Smooth muscle cell of bladder (primary cell): ENCODE measurements at places on chromosomes 12 and 14. TPM values are rescaled to one million over a fixed set of nuclear protein-coding genes. Genes with fewer than 3 reads are reported as not detected.

The SLC25A21 gene
- 0.57 and 1.2 TPM in 2 replicates for total RNA-seq

The ZDHHC22 gene
- total RNA-seq, result not detected in 2 replicates

The PZP gene
- not detected in 2 replicates for total RNA-seq

The NTF3 gene
- 0.09 and 0.28 TPM in 2 replicates for total RNA-seq

The P2RX2 gene
- not detected in 2 replicates for total RNA-seq

The MYH6 gene
- total RNA-seq, result not detected in 2 replicates

The PWP1 gene
- 77.3 and 83.1 TPM in 2 replicates for total RNA-seq

The STAC3 gene
- 0.14 and 0.37 TPM in 2 replicates for total RNA-seq

The SBNO1 gene
- total RNA-seq, result 15.4 and 23.0 TPM in 2 replicates

The ABCD2 gene
- total RNA-seq, result under 0.01 and 0.09 TPM in 2 replicates

The POLE2 gene
- total RNA-seq, result 2.4 TPM in 2 replicates

The RAB15 gene
- total RNA-seq, result 1.6 and 2.1 TPM in 2 replicates

The CCDC38 gene
- total RNA-seq, result not detected in 2 replicates

The SYCP3 gene
- 0.14 and 0.46 TPM in 2 replicates for total RNA-seq

The NIN gene
- total RNA-seq, result 28.6 and 31.1 TPM in 2 replicates

The SPPL3 gene
- total RNA-seq, result 4.4 and 5.5 TPM in 2 replicates

The PAH gene
- not detected in 2 replicates for total RNA-seq

The LRRC43 gene
- total RNA-seq, result 1.00 and 2.6 TPM in 2 replicates

The SERPINA3 gene
- total RNA-seq, result 8.0 and 10.5 TPM in 2 replicates

The RND1 gene
- 0.14 and 0.55 TPM in 2 replicates for total RNA-seq

The FBLN5 gene
- 35.4 and 46.7 TPM in 2 replicates for total RNA-seq

The IL31 gene
- total RNA-seq, result not detected in 2 replicates

The SERPINA5 gene
- total RNA-seq, result not detected in 2 replicates

The SLC17A8 gene
- not detected in 2 replicates for total RNA-seq

The LRP1-AS gene
- total RNA-seq, result not detected in 2 replicates

The OVCH1 gene
- 0.09 and 0.14 TPM in 2 replicates for total RNA-seq
